ENCODE measurements at places on chromosomes 1 and 21.
A peak's percentile ranks its signal among the peaks of the same experiment; 100 is the strongest.

GRCh38 chr1:4085546-4085945 is 185.5 kb upstream of the C1orf174 start:
- DNase-seq, result no peak

GRCh38 chr1:161198897-161199431 is at the start of gene ADAMTS4:
TSS of gene ADAMTS4 (minus strand) at chr1:161199054. CDS start at chr1:161198627, 427 bp downstream.
- DNase-seq, result peak; percentile 97

- DNase-seq, result no peak
Measured at GRCh38 chr21:34909492-34910292, 139.4 kb downstream of the RUNX1 start.

DNA sequence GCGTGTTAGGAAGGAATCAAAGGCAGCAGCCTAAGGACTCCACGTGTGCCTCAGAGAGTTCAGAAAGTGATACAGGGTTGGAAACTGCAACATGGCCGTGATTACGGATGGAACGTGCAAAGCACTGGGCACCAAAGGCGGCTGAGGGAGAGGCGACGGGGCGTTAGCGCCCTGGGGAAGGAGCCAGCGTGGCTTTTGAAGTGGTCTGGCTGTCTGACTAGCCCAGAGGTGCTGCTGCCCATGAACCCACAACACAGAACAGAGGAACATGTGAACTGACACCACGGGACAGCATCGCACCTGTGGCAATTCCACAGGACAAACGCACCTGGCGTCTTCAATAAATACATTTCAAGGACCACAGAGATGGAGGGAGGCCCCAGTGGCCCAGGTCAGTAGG is 18.0 kb upstream of the TMEM52 start:
- no peak for DNase-seq

GRCh38 chr1:200707116-200707515 is 31.6 kb upstream of the CAMSAP2 start:
- no peak for DNase-seq

GRCh38 chr1:234311414-234311813 is 61.8 kb upstream of the COA6 start:
- no peak for DNase-seq

DNA sequence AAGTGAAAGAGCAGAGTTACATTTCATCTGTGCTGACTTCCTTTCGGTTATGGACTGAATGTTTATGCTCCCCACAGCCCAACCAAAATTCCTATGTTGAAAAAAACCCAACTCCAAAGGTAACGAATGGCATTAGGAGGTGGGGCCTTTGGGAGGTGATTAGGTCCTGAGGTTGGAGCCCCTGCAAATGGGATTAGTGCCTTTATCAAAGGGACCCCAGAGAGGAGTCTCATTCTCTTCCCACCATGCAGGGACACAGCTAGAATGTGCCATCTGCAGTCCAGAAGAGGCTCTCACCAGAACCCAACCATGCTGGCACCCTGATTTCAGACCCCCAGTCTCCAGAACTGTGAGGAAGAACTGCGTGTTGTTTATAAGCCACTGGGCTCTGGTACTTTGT is 199.3 kb downstream of the TOMM20 start:
- no peak for DNase-seq

DNA sequence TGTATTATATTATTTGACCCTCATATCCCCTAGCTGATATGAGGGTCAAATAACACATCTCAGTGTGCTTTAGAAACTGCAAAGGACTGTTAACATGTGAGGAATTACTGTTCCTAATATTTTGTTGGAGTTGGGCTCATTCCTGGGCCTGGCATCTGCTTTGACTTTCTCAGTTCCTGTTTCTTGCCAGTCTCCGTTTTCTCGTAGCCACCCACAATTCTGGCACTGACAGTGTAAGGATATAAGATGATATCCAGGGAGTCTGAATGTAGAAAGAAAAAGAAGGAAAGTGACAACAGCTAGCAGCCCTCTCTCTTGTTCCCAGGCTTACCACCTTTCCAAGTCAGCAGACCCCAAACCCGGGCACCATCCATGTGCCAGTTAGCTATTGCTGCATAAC is 54.4 kb upstream of the SCMH1 start:
- DNase-seq, result no peak

- no peak for DNase-seq
Measured at GRCh38 chr1:84827976-84828375, 65.0 kb downstream of the LPAR3 start.

DNA sequence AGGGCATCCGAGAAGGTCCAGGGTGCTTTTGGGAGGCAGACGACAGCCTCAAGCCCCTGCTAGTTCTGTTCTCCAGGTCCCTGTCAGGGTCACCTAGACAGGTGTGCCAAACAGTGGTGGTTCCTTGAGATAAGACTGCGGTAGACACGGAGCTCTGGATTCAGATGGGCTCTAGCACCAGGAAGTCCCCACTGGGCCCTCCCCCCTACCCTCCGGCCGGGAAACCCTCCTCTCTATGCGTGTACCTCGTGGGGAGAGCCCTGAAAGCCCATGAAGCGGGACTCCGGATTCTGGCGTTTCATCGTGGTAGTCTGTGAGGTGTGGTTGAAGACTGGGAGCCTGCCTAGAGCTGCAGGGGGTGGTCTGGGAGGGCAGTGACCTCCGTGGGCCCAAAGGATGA is 2.1 kb upstream of the KCNA2 start:
- no peak for DNase-seq

DNA sequence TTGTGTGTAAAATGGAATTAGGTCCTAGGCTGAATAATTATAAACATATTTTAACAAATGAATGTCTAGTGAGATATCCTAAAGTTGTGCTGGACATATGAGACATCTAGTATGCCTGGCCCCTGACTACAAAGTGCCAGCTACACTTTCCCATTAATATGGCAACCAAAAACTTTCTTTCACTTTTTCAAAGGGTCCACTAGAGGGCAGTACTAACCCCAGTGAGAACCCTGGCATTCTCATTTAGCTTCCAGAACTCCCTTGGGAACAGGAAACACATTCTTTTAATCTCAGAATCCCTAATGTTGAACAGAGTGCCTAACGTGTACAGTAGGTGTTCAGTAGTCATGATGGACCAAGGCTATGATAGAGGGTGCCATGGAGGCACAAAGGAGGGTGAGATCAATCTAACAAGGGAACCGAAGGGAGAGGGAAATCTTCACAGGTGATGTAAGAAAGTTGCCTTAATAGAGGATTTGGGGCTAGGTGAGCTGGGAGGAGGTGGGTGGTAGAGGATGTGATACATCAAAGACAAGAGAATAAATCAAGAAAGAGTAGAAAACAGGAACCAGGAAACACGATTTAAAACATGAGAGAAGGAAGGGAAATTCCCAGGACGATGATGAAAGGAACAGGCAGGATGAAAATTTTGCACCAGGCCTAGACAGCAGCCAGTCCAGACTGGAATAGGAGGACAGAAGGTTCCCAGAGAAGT is 41.6 kb downstream of the NSL1 start:
- DNase-seq, result peak; percentile 86

DNA sequence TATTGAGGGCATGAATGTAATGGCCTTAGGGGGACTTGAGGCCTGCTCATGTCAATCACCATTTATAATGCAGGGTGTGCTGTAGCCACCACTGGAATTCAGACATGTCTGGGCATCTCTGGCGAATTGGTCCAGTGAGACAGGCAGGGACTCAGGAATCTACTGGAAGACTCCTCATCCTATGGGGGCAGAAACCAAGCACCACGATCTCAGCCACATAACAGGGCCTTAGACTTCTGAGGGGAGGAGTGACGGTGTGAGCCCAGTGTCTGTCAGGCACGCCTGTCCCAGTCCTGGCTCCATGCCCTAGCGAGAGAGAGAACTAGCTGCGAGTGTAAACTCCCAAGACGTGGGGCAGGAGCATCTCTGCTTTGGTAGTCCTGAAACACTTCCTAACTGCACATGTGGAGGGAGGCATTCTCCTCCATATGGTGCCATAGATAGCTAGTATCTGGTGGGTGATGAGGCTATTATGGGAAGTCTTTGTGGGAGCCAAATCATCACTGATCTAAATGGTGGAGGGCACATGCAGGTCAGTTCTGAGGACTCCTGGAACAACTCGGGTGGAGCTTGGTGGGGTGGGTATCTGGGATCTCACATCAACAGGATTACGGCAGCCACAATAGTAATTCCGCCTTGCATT is 29.8 kb upstream of the KIAA0040 start:
- no peak for DNase-seq

- no peak for DNase-seq
Measured at GRCh38 chr1:119874186-119874585, 22.1 kb downstream of the ADAM30 start.

DNA sequence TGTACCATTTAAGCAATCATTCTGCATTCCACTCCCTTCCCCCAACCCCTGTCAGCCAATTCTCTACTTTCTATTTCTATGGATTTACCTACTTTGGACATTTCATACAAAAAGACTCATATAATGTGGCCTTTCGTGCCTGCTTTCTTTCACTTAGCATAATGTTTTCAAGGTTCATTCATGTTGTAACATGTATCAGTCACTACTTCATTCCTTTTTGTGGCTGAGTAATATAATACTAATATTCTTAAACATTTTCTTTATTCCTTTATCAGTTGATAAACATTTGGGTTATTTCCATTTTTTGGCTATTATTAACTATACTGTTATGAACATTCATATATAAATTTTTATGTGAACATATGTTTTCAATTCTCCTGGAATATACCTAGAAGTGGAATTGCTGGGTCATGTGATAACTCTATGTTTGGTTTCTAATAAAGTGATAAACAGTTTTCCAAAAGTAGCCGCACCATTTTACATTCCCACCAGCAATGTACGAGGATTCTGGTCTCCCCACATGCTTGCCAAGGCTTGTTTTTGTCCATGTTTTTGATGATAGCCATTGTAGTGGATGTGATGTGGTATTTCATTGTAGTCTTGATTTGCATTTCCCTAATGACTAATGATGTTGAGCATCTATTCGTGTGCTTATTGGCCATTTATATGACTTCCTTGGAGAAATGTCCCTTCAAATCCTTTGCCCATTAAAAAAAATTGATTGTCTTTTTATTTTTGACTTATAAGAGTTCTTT is 61.9 kb upstream of the GNG12 start:
- no peak for DNase-seq

GRCh38 chr1:149888247-149888998 is 10.9 kb upstream of the BOLA1 start:
- DNase-seq, result peak; percentile 93

- DNase-seq, result no peak
Measured at GRCh38 chr1:31382379-31382989, 9.6 kb upstream of the FABP3 start.

- peak; percentile 88 for DNase-seq
Measured at GRCh38 chr1:77889671-77890070, 1.2 kb downstream of the NEXN start.

GRCh38 chr1:167681024-167681423 is 40.8 kb upstream of the MPZL1 start:
- DNase-seq, result no peak

DNA sequence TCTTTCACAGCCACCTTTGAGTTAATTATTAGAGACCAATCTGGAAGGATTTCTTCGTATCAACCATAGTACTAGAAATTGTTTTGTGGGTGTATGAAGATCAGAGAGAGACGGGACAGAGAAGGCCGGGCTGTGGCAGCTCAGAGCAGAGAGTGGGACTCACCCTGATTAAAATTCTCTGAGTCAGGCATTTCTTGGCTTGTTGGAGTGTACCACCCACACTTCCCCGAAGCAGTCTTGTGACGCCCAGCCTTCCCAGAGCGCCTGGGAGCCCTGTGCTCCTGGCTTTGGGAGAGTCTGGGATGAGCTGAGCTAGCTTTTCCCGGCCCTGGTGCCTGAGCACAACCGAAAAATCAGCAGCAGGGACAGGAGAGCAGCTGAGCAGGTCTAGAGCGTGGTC is 19.4 kb downstream of the PLEKHM2 start:
- DNase-seq, result peak; percentile 87

DNA sequence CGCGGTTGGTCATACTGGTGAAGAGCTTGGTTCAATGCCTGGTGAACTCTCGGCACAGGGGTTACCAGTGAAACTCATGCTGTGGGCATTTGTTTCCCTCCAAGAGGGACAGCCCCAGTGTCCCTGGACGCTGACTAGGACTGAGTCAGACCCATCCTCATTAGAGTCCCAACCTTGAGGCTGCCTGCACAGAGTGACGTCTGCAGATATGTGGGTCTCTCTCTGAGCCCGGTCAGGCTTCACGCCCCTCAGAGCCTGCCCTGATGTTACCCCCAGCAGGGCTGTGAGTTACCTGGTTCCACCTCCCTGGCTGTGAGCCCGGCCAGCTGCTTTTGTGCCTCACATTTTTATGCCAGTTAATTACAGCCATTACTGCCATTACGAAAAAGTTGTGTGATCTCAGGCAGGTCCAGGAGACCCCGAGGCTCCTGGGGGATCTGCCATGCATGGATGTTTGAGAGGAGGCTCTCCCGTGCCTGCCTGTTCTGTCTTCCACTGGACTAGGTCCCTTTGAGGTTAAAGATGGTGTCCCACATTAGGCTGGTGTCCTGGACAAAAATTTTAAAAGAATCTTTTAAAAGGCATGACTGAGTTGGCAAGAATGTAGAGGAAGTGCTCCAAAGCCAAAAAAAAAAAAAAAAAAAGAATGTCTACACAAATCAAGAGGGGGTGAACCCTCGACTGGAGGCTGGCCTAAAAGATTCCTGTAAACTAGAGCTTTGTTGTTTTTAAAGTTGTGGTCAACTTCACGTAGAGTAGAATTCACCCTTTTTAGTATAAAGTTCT is 36.6 kb upstream of the PADI1 start:
- peak; percentile 98 for DNase-seq

- DNase-seq, result no peak
Measured at GRCh38 chr1:215551806-215552205, 15.3 kb upstream of the KCTD3 start.

- DNase-seq, result peak; percentile 41
Measured at GRCh38 chr1:155127105-155127966, at the start of gene EFNA1. TSS of gene EFNA1 (plus strand) at chr1:155127876. CDS start at chr1:155127978, 102 bp downstream.

DNA sequence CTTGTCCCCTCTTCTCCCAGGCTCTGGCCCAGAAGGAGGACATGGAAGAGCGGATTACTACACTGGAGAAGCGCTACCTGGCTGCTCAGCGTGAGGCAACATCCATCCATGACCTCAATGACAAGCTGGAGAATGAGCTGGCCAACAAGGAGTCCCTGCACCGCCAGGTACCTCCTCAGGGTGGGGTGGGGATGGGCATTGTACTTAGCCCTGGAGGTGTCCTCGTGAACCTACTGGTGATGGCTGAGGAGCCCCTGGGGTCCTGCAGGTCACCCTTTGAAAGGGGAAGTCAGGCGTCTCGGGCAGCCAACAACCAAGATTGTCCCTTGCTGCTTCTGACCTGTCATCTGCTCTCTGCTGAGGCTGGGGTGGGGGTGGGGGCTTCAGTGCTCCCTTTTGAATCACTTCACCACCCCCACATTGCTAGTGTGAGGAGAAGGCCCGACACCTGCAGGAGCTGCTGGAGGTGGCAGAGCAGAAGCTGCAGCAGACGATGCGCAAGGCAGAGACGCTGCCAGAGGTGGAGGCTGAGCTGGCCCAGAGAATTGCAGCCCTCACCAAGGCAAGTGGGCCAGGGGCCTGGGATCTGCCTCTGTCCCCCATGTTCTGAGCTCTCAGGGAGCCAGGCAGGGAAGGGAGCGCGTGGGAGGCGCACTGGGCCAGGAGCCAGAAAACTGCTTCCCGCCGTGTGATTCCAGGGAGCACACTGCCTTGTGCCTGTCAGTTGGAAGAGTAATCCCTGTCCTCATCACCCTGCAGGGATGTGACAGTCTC is 19.7 kb downstream of the PPFIA4 start:
- no peak for DNase-seq

GRCh38 chr1:26401891-26402290 is 8.7 kb upstream of the LIN28A start:
- DNase-seq, result no peak

GRCh38 chr1:213391445-213391844 is 340.4 kb downstream of the RPS6KC1 start:
- no peak for DNase-seq

- no peak for DNase-seq
Measured at GRCh38 chr21:37874904-37875780, 41.1 kb downstream of the KCNJ6 start.

GRCh38 chr1:235865565-235866204 is 1.0 kb downstream of the LYST start:
- no peak for DNase-seq
